ENCODE measurements at places on chromosomes 5 and 9.

GRCh38 chr5:172689801-172690200, 48.7 kb downstream of the NEURL1B start:
- no peak for DNase-seq

- DNase-seq = no peak
These were observed 162.2 kb downstream of the GLIS3 start for GRCh38 chr9:4137681-4138099.

DNA sequence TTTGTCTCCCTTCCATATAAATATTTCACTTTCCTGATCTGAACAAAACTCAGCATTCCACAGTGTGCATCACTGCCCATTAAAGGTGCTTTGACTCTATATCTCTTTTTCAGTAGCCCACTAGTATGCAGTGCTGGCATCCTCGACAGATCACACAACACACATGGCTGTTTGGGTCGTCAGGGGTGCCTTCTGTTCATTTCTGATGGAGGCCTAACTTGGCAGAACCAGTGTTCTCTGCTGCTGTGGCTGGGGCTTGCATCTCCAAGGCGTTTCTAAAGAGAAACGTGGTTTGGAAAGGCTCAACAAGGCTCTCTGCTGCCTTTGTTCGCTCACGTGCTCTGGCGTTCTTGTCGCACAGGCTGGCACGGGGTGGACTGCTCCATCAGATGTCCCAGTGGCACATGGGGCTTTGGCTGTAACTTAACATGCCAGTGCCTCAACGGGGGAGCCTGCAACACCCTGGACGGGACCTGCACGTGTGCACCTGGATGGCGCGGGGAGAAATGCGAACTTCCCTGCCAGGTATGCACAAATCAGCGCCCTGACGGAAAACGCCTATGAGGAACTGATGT, 97.7 kb upstream of the PRRC1 start:
- DNase-seq = no peak

GRCh38 chr5:176770431-176770830, 39.9 kb upstream of the UNC5A start:
- DNase-seq = no peak

GRCh38 chr9:130472184-130472705, 27.5 kb downstream of the ASS1 start:
- no peak for DNase-seq
